ENCODE measurements at places on chromosomes 5 and 9. TPM values are rescaled to one million over a fixed set of nuclear protein-coding genes. Genes with fewer than 3 reads are reported as not detected.

The BTNL3 gene
- under 0.01 TPM for total RNA-seq

The LCN1 gene
- total RNA-seq: not detected

The TSLP gene
- total RNA-seq: 0.11 TPM

The ZFP2 gene
- total RNA-seq: 0.33 TPM

The PCDHB3 gene
- 0.69 TPM for total RNA-seq

The GLDC gene
- 4.3 TPM for total RNA-seq

The GPR150 gene
- total RNA-seq: under 0.01 TPM

Data from dermis lymphatic vessel endothelial cell (primary cell).